ENCODE measurements at places on chromosomes 3 and 15.

GRCh38 chr3:101813817-101814440 is 34.9 kb downstream of the NXPE3 start:
- DNase-seq: peak; percentile 64

GRCh38 chr3:64022451-64023186 is 675 bp downstream of the PSMD6 start:
- DNase-seq: peak; percentile 37

GRCh38 chr3:4584456-4585249 is 91.5 kb downstream of the ITPR1 start:
- DNase-seq: no peak

DNA sequence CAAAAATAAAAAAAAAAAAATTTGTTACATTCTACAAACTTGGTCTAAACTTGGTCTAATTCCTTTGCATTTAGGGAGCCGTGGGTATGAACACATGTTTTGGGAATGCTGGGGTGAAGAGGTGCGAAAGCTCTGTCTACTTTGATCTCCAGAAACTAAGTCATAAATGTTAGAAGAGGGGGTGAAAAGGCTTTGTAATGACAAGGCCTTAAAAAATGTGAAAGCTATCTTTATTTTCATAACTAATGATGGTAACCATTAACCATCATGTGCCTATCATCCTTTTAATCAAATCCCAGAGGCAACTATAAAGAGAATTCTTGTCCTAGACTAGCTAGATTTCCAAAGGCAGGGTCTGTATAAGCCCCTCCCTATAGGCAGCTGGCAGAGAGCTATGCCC is 60.9 kb downstream of the PRICKLE2 start:
- peak; percentile 31 for DNase-seq

DNA sequence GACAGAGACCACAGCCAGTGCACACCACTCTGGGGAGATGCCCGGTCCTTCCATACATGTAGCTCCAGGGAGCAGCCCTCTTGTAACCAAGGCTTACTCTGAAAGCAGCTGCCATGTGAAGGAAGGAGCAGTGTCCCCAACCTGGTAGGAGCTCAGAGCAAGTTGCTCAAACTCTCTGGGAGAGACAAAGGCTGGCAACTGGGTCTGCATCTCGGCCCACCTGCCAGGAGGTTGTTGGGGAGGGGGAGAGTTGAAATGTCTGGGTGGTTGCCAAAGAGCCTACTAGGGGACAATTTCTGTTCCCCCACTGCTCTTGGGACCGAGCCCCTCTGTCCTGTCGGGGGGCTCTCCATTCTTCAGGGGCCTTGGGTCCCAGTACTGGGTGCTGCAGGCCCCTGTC is 309.9 kb downstream of the TLE3 start:
- DNase-seq: no peak

GRCh38 chr3:45597171-45597570 is 2.6 kb downstream of the LIMD1 start:
- DNase-seq: peak; percentile 55

DNA sequence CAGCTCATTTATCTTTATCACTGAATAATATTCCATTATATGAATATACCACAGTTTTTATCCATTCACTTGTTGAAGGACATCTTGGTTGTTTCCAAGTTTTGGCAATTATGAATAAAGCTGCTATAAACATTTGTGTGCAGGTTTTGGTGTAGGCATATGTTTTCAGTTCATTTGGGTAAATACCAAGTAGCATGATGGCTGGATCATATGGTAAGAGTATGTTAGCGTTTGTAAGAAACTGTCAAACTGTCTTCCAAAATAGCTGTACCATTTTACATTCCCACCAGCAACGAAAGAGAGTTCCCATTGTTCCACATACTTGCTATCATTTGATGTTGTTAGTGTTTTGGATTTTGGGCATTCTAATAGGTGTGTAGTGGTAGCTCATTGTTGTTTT is 72.0 kb upstream of the GOLGA8J start:
- DNase-seq: no peak

GRCh38 chr15:61081027-61081322 is 148.1 kb downstream of the RORA start:
- no peak for DNase-seq

- DNase-seq: no peak
Observed at GRCh38 chr3:188417271-188417696, 263.3 kb downstream of the LPP start.

DNA sequence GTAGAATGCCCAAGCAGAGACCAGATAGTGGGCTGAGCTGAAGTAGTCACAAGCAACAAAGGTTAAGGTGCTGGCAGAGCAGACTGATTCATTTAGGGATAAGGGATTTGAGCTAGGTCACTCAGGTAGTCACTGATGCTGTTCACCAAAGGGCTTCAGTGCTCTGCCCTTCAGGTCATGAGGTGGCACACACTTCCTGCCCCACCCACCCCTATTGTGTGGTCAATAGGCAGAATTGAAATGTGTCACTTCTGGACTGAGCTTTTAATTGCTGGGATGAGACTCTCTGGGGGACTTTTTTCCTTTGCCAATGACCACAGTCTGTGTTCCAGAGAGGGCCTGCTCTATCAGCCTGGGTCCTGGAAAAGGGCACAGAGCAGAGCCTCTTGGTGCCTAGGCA is 2.9 kb upstream of the DIS3L start:
- DNase-seq: no peak

GRCh38 chr3:145182196-145182911 is 978.6 kb downstream of the PLOD2 start:
- DNase-seq: no peak

- DNase-seq: peak; percentile 51
Observed at GRCh38 chr3:64220161-64220914, 4.9 kb downstream of the PRICKLE2 start.

DNA sequence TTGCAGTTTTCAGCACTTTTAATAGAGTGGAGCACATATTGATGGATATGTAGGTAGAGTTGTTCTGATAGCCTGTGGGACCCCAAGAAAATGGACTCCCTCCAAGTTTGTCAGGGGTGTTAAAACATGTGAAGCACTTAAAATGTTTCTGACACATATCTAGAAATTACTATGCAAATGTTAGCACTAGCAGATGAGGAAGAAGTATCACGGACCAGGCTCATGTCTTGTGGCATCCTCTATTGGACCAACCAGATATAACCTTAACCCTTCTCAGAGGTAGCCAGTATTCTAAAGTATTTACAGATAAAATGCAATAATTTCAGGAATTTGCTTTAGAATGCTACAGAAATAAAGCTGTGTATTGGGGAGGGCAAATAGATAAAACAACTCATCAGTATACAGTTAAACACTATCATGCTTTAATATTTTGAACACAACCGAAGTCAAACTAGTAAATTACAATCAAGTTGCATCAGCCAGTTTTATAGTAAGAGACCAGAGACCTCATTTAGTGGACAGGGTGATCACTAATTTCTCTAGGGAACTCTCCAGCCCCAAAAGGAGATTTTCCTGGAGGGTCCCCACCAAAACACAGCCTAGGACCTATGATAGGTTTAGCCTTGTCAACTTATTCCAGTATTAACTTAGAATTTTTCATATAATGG is 57.2 kb upstream of the FBN1 start:
- DNase-seq: no peak

- no peak for DNase-seq
Observed at GRCh38 chr3:127304121-127304744, 16.4 kb upstream of the PRR20G start.

GRCh38 chr3:52608337-52608736 is 71.9 kb downstream of the UQCC5 start:
- no peak for DNase-seq

DNA sequence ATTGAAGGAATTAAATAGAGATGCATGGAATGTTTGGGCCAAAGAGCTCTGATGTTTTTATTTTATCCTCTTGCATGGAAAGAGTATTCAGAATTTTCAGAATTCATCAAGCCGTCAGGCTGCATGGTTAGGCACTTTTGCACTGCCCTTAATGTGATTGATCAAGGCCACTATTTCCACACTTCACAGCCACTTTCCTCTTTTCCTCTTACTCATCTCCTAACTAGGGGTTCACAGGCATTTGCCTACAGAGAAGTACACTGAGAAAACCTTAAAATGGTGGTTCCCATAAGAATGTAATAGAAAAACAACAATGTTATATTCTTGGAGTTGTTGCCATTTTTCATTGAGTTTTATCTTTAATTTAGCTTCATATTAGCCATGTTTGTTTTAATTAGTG is 10.9 kb downstream of the SLC35A5 start:
- DNase-seq: no peak

DNA sequence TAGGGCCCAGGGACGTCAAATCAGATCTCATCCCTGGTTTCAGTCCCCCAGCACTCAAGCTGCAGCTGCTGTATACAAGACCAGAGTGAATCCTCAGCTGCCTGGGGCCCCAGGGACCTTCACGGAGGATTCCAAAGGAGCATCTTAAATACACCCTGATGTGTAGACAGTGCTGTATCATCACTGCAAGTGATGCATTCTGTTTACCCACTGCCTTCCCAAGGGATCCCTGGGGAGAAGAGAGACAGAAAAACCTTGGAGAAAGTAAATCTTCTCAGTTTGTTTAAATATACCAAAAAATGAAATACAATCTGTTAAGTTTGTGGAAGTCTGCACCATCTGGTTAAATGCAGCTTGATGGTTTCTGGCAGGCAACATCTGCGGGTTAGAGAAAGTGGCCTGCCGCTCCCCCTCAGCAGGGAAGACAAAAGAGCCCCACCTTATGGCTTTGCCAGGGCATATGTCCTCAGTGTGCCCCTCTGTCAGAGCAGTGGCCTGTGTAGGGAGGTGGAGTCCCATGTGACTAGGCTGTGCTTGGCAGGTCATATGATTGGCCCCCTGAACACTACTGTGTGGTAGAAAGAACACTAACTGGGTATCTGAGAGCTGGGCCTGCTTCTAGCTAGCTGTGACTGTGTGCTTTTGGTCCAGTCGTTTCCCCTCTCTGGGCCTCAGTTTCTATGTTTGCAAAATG is 222.2 kb upstream of the TRIM42 start:
- no peak for DNase-seq

DNA sequence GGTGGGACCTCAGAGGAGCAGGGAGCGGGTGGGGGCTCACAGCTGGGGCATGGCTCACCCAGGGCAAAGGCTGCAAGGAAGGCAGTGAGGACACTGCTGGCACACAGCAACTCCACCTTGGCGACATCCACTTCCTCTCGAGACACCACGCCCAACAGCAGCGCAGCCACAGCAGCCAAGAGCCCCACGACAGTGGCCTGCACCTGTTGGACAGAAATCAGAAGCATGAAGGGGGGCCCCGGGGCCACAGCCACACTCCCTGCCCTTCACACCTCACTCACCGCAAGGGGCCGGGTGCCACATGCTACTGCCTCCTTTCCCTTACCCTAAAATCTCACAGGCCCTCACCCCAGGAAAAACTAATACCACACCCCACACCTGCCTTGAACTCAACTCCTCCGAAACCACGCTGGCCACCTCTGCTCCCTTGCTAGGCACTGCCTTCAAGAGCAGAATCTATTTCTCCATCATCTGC is 57.3 kb downstream of the ROPN1B start:
- no peak for DNase-seq

- no peak for DNase-seq
Observed at GRCh38 chr3:197222937-197223370, 75.5 kb downstream of the DLG1 start.

DNA sequence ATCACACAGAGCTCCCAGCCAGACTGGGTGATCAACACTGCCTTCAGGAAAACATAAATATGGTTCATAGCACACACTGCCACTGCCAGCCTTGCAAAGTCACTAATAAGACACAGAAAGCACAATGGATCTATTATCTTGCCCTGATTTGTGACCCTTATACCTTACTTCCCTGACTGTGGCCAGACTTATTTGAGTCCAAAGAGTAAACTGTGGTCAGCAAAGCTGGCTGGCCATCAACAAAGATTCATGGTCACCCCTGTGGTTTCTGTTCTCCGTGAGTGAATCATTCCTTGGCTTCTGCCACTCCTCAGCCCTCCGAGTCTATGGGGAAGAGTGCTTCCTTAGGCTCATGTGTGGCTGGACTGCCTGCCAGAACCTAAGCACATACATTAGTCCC is 437.7 kb downstream of the RAP2B start:
- DNase-seq: peak; percentile 84

DNA sequence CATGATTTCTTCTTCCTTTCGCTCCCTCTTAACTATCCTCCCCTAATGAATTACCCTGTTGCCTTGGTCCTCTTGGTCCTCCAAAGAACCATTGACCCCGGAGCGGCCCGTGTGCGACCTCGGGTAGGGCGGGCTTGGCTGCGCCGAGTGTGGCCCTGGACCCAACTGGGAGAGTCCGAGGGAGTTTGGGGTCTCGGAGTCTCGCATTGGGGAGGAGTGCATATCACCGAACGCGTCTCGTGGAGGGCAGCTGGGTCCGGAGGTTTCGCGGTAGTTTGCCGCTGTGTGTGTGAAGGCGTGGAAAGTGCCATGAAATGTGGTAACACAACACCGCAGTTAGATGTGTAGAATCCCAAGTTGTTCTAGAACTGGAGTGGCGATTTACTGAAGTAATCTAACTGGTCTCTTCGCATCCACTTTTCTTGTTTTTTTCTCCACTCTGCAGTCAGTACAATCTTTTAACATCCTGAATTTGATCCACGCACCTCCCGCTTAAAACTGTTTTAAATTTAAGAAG is 363 bp downstream of the GTF2E1 start:
- DNase-seq: peak; percentile 48

- no peak for DNase-seq
Observed at GRCh38 chr3:111318289-111318688, 223.7 kb upstream of the CD96 start.

GRCh38 chr15:63453186-63453905 is 51.0 kb upstream of the USP3 start:
- DNase-seq: no peak

GRCh38 chr3:187926620-187927019 is 181.4 kb upstream of the BCL6 start:
- no peak for DNase-seq

DNA sequence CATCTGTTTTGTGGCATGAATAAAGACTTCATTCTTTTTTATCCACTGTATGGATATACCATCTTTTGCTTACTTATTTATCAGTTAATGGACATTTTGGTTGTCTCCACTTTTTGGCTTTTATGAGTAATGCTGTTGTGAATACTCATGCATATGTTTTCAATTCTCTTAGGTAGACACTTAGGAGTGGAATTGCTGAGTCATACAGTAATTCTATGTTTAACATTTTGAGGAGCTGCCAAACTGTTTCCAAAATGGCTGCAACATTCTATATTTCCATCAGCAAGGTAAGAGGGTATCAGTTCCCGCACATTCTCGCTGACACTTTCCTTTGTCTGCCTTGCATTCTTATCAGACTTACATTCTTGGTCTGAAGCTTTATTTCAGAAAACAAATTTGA is 191.1 kb downstream of the WNT5A start:
- peak; percentile 32 for DNase-seq

GRCh38 chr3:89682556-89682955 is 575.1 kb downstream of the EPHA3 start:
- no peak for DNase-seq

DNA sequence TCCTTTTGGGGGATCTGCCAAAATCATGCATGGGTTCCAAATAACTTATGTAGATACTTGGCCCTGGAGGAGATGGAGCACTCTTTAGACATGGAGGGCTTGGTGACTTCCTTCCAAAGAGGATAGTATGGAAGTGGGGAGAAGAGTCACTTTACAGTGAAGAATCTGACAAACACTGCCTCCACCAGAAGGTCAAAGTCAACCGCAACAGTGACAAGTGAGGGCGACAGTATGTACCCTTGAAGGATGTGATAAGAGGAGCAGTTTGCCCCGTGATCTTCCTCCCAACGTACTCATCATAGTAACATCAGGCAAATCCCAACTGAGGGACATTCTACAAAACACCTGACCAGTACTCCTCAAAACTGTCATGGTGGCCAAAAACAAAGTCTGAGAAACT is 62.0 kb downstream of the LMCD1 start:
- no peak for DNase-seq

All from ELR (cell line).